ENCODE measurements at places on chromosomes 11 and 22.

DNA sequence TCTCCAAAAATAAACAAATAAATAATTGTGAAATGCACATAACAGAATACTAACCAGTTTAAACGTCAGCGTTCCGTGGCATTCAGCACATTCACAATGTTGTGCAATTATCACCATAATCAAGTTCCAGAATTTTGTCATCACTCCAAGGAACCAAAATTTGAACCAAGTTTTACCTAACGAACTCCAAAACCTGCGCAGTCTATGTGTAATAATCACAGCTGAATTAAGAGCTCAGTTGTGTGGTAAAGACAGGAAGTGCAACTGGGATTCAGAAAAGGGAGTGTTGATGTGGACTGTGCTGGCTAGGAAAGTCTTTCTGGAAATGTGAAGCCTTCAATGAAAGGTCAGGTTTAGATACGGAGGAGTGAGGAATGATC is 5.4 kb upstream of the MCAM start:
- DNase-seq, result no peak

- DNase-seq, result no peak
Measured at GRCh38 chr11:12499071-12499470, 121.7 kb downstream of the PARVA start.

DNA sequence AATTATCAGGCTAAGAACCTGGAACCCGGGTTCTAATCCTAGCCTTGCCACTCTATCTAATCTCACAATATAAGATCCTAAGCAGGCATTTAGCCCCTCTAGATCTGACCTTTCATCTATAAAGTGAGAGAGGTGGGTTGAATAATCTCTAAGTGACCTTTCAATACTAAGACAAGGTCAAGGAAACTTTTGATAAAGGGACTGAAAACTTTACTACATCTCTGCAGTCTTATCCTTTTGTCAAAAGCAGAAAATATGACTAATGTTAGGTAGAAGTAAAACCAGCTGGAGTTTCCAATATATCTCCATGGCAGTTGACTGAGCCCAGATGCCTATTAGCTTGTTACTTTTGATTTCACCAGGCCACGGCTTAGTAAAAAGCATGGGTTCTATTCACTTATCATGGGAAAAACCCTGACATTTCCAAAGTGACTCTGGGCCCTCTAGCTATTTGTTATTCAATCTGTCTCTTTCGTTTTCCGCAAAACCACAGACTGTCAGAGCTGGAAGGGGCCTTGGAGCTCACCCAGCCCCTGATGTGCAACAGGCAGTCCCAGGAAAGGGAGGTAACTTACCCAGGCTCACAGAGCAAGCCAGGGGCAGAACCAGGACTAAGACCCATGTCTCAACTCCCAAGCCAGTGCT is 75.8 kb downstream of the RAB30 start:
- no peak for DNase-seq

GRCh38 chr11:37788141-37788877 is 1190.3 kb upstream of the RAG2 start:
- no peak for DNase-seq
